ENCODE measurements at places on chromosomes 3 and 15.

GRCh38 chr15:81724536-81724935 is 321.3 kb downstream of the MEX3B start:
- DNase-seq, result no peak

DNA sequence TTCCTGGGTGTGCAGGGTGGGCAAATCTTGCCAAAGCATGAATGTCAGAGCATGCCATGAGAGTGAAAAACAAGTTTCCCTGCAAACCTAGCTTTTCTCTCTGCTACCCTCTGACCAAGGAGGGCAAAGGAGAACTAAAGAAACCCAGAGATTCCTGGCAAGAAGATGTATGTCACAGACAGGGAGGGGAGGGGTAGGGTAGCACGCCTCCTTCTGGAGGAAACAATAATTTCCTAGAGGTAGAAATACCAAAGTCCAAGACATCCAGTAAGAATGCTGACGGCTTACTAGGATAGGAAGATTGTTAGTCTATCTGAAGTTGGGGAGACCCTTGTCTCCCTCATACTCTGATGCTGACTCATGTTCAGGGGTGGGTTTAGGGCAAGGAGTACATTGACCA is 203.9 kb downstream of the NR1D2 start:
- DNase-seq, result no peak

DNA sequence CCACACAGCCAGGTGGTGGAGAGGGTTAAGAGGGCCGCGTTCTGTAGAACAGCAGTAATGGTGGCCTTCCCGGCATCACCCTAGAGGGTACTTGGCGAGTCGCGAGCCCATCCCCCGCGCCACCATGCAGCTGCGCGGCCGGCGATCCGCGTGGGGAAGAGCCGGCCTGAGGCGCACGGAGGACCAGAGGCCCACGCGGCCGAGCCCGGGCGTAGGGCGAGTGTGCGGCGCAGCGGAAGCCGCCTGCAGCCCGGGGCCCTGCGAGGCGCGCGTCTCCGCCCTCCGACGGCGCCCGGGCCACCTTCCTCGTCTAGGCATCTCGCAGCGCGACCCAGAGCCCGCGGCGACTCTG is 423 bp downstream of the TKT start:
- peak; percentile 29 for DNase-seq

DNA sequence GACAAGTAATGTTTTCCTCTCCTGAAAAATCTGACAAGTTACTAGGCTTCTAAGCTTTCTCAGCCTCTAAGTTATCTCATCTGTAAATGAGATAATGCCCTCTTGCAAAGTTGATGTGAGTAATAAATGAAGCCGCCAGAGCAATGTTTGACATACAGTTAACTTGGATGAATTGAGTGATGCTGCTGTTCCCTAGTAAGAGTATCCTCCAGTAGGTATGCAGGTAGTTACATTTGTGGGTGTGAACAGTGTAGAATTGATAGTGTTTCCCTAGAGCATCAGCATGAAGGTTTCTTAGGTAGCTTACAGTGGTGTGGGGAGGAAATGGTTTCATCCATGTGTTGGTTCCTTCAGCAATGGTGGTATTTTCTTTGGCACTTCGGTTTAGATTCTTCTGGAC is 3.4 kb downstream of the ATP2C1 start:
- no peak for DNase-seq

GRCh38 chr3:182294256-182294655 is 499.0 kb upstream of the ATP11B start:
- no peak for DNase-seq

DNA sequence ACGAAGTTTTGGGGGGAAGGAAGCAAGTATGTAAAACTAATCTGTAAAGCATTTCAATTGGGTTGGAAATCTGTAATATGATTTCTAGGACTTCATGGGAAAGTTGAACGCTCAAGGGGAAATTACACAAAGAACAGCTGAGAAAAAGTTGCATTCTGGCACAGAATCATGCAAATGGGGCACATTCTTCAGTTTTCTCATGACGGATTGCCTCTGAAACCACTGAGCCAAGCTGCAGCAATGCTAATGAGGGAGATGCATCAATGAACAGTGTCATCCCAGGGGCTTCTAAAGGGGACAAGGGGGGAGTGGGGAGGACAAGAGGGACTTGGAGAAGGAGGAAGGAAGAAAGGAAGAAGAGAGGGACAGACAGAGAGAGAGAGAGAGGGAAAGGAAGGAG is 291.4 kb upstream of the ATP11B start:
- no peak for DNase-seq

DNA sequence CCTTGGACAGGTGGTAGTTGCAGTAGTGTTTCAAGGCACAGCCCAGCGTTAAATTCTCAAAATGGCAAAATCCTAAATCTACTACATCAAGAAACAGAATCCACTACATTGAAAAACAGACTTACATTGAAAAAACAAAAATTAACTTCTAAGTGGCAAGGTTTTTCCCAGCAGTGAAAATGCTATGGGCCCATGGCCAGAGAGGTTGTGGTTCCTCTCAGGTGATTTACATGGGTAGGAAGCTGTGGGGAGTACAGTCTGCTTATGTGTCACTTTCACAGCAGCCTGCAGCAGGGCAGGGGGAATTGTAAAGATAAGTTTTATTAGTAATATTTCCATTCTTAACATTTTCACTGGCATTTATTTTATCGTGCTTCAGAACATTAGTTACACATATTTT is 24.9 kb downstream of the TTC14 start:
- no peak for DNase-seq

DNA sequence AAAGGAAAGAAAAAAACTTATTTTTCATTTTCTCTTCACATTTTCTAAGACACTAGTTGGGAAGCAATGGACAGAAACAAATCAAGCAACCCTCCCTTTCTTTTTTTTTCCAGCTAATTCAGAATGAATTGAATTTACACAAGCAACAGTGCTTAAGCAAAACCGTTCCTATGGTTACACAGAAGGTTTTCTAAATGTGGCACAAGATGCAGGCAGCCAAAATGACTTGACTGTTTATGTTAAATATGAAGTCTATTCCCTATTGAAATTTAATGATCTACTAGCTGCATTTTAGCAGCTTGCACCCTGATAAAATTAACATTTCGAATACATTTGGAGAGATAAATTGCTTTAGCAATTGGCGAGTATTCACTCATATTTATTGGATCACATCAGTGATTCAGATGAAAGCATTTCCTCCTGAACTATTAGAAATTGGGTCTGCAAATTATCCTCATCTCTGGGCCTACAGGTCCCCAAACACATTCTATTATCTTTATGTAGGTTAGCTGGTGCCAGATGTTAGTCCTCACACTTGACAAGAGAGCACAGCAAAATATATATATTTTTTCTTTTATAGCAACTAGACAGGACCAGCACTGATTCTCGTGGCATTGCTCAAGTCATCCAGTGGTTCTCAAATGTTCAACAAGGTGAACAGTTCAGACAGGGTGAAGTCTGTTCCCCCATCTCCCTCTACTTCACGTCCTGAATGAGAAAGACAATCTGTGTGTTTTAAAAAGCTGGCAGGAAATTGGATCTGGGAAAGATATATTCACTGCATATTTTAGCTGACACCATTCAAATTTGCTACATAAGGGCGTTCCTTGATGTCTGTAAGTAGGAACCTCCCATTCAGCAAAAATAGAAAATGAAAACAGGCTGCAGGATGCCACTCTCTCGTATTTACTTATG is 463.6 kb upstream of the KCNMB2 start:
- DNase-seq, result no peak

- DNase-seq, result no peak
Observed at GRCh38 chr3:51929420-51930003, 12.2 kb downstream of the RRP9 start.

DNA sequence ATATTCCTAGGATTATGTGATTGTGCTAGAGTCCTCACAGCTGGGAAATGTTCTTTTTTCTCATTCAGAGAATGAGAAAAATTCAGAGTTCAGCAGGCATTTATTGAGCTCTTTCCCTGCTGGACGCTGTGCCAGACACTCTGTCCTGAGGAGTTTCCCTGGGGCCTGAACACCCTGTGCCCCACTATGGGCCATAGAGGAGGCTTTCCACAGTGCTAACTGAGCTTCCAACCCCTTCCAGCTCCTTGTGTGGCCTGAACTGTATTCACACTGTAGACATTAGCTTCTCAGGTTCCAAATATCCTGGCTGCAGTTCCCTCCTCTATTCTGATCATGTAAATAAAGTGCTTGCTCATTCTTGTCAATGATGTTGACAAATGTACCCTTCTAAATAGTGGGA is 10.0 kb downstream of the ABHD2 start:
- no peak for DNase-seq

- DNase-seq, result no peak
Observed at GRCh38 chr15:47422881-47423665, 294.2 kb upstream of the SEMA6D start.

DNA sequence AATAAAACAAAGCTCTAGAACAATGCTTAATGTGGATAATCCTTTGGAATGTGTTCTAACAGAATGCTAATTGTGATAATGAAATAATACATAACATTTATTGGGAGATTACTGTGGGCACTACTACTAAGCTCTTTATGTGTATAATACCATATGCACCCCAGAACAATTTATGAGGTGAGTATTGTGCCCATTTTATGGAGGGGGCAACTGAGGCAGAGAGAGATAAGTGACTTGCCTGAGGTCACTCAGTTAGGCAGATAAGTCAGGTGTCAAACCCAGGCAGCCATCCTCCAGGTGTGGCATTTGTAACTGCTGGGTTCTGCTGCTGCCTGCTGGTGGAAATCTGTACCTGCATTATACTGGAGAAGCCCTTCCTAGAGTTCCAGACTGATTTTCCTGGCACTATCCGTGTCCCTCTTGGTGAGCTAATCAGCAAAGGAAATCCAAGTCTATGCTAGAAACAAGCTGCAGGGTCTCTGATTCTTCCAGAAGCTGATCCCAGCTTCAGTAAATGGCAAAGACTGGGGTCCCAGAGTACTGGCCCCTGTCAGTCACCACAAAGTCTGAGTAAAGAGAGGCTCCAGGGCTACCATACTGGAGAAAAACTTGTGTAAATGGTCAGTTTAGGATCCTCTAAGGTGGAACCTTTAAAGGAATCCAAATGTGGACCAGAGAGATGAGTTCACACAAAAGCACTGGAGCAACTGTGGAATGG is 22.6 kb upstream of the RBP1 start:
- DNase-seq, result no peak

DNA sequence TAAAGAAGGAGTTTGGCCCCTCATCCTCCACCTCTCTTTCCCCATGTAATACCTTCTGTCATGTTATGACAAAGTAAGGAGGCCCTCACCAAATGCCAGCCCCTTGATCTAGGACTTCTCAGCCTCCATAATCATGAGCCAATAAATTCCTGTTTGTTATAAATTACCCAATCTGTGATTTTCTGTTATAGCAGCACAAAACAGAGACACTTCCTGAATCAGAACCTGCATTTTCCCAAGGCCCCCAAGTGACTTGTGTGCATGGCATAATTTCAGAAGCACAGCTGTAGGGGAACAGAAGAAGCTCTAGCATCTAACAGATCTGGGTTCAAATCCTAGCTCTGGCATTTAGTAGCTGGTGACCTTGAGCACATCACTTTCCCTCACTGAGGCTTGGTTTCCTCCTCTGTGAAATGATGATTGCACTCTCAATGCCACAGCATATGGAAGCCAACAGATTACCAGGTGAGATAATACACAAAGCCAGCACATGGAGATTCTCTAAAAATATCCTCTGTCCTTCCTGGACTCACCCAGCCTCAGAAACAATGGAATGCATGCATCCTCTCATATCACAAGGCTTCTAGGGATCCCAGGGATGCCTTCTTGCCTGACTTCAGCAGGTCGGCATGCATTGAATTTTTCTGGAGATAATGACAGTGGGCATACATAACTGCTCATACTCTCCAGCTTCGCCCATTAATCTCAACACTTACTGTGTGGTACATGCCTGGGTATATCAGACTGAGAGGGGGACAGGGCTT is 26.3 kb downstream of the TLNRD1 start:
- DNase-seq, result no peak

DNA sequence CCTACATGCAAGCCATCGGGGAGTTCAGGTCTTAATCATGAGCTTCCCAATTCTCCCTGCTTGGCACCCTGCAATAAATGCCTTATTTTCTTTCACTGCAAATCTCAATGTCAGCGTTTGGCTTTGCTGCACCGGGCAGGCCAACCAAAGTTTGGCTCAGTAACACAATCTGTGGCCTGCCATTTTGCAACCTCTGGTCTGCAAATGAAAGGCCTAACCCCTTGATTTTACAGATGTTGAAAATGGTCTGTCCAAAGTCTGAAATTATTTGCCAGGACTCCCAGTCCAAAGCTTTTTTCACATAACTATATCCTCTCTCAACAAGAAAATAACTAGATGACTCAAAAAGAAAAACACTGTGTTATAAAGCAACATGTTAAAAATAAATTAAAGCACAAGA is 34.0 kb upstream of the LEKR1 start:
- no peak for DNase-seq

DNA sequence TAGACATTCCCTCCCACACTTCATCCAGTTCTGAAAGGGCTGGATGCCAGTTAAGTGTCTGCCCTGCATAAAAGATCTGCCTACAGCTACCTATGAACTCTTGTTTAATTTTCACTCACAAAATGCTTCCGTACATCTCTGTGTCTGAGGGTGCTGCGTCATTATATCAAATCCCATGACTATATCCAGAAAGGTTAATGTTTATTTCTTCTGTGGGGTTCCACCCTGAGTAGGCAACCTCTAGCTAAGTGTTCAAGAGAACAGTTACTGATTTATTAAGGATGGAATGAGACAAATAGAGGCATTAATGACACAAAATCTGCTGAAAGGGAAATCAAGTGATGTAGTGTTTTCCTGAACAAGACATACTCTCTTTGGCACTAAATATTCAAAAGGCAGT is 220.2 kb downstream of the MTHFS start:
- no peak for DNase-seq

GRCh38 chr3:187456250-187456649 is 88.1 kb downstream of the RTP4 start:
- DNase-seq, result no peak

DNA sequence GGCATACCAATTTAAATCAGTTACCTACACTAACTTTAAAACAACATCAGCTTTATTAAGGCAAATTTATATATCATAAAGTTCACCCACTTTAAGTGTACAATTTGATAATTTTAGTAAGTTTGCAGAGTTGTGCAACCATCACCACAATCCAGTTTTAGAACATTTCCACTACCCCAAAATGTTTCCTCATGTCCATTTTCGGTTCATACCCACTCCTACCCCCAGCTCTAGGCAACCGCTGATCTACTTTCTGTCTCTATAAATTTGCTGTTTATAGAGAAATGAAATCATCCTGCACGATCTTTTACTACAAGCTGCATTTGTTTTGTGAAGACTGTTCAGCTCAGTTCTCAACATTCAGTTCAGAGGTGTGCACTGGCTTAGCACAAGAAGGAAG is 31.5 kb upstream of the FAM81A start:
- no peak for DNase-seq
